ENCODE measurements at places on chromosomes 6 and 20.
A peak's percentile ranks its signal among the peaks of the same experiment; 100 is the strongest.

GRCh38 chr20:4666001-4666479 is 55.7 kb upstream of the PRND start:
- peak; percentile 86 for DNase-seq

GRCh38 chr6:84033523-84034451 is at the start of gene MRAP2:
TSS of gene MRAP2 (plus strand) at chr6:84033772. CDS start at chr6:84055319, 21,547 bp downstream.
- peak; percentile 7 for DNase-seq

DNA sequence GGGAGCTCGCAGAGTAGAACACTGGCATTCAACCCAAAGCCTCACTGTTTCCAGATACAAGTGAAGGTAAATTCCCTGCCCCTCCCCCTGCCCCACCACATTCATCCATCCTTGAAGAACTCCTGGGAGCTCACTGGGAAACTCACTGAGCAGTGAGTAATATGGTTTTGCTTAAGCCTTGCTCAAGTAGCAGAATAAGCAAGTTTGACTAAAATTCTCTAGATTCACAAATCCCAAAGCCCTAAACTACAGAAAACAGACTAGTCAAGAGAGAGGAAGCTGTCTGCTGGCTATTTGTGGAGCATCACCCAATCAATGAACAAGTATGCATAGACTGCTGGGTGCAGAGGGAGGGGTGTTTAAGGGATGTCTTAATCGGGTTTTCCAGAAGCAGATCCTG is 82.1 kb downstream of the UNC5CL start:
- no peak for DNase-seq

GRCh38 chr6:20217324-20217855 is 5.1 kb upstream of the MBOAT1 start:
- peak; percentile 60 for DNase-seq

DNA sequence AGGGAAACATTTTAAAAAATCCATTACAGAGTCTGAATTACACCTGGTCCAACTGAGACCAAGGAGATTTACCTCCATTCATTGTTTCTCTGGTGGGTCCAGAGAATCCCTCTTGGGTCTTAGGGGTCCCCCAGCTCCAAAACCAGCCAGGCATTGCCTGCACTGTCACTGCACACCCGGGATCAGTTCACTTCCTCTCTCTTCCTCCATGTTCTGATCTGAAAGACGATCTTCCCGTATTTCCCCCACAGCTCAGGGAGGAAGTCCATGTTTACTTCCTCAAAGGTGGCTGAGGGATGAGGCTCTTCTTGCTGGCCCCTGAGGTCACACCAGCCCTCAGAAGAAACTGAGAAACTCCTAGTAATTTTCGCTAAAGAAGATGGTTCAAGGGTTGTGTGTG is 159.7 kb downstream of the BMP7 start:
- no peak for DNase-seq

DNA sequence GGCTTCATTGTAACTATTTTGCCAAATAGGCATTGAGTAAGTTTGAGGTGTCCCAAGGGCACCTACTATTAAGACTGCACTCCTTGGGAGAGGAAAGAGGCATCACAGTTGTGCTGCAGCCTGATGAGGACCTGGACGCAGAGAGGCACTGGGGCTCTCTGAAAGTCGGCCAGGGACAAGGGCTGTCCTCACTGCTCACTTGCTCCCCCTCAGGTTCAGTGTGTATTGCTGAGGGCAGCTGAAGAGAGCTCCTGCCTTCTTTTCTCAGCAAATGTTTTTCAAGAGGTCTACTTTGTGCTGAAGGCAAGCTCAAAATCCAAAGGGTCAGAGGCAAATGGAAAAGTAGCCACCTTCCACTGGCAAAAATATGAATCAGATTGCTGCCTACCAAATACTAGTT is 331.8 kb downstream of the RIMS1 start:
- no peak for DNase-seq

GRCh38 chr6:85679445-85680123 is 36.9 kb upstream of the SYNCRIP start:
- DNase-seq, result no peak

GRCh38 chr6:12356983-12357972 is 67.1 kb downstream of the EDN1 start:
- no peak for DNase-seq

DNA sequence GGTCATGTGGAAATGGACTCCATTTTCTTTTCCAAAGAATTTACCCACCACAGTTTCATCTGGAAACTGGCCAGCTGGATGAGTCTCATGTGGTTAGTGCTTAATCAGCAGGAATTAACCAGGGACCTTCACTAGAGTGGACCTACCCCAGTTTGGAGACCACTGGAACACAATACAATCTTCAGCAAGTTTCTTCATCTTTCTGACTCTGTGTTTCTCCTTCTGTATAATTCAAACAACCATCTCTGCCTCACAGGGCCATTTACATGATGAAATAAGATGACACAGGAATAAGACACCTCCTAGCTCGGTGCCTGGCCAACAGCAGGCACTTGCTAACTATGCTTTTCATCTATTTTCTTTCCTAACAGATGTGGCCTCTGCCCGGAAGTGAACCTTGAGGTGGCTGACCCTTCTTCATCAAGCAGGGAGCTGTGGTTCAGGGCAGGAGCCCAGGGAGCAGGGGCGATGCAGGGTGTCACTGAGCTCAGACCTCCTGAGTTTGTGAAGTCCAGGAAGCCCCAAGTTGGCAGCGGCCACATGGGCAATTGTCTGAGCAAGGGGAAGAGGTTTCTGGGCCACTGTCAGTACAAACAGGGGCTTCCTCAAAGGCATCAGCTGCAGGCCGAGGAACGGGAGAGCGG is 98.8 kb downstream of the SOD2 start:
- no peak for DNase-seq

DNA sequence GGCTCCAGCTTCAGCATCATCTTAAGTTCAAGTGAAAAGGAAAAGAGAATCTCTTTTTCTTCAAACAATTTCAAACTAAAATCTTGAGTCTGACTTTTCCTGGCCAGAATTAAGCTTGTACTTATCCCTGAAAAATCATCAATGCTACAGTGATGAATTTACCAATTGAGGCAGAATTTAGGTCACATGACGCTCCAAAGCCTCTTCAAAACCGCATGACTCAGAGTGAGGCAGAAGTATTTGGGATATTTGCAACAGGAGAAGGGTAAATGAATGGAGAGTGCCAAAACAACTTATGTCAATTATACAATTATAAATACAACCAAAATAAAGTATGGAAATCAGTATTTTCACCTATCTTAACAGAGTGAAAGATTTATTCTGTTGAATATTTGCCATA is 515.5 kb downstream of the COL12A1 start:
- no peak for DNase-seq

GRCh38 chr6:105492706-105493673 is 90.1 kb upstream of the PREP start:
- DNase-seq, result no peak

Data from common myeloid progenitor, CD34-positive (primary cell).